Uterus (tissue), 4 donors: ENCODE measurements at places on chromosomes 12 and 14. TPM values are rescaled to one million over a fixed set of nuclear protein-coding genes. Genes with fewer than 3 reads are reported as not detected.

- DNase-seq, result no peak
These were observed 121.6 kb downstream of the GPR135 start for GRCh38 chr14:59343585-59343984.

Gene KCNK10
- not detected for total RNA-seq

Gene ZC2HC1C
- total RNA-seq, result 2.4 TPM

Gene PGF
- total RNA-seq, result 32.4 TPM

Gene ABHD12B
- total RNA-seq, result not detected

DNA sequence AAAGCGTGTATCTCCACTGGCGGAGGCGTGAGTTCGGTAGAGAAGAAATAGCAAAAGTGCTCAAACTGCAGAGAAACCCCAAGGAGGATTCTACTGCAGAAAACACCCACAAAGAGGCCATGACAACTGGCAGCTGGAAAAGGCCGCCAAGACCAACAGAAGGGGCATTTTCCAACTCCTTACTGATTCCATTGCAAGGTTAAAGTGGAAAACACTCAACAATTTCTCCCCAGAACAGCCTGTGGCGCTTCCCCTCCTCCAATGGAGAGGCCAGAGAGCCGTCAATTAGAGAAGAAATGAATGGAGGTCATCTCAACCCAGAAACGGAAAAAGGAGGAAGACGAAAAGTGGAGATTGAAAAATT is 618 bp upstream of the ANKRD52 start:
- no peak for DNase-seq

- DNase-seq, result no peak
These were observed 450.3 kb downstream of the RMST start for GRCh38 chr12:97912943-97913342.

DNA sequence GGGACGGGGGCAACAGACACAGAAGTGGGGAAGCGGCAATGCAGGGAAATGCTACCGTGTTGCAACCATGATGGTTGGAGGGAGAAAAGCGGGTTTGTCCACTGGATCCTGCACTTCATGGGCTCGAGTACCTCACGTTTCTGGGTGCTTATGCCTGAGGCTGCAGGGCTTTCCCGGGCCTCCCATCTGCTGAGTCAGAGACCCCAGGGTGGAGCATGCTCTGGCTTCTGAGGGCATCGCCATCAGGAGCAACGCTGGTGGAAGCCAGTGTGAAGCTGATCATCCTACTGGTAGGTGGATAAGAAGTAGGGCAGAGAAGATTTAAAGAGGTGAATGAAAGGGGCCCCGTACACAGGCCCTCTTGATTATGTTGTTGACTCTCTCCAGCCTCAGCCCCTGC is 5.0 kb upstream of the ADGRD1 start:
- DNase-seq, result no peak

- peak; percentile 75 for DNase-seq
These were observed 4.4 kb downstream of the KMT5A start for GRCh38 chr12:123388177-123388950.

- DNase-seq, result no peak
These were observed 707 bp upstream of the MED6 start for GRCh38 chr14:70601162-70601561.

- peak; percentile 35 for DNase-seq
These were observed 4.5 kb downstream of the DHH start for GRCh38 chr12:49089821-49090773.

GRCh38 chr12:18882690-18883089 is 144.8 kb downstream of the CAPZA3 start:
- DNase-seq, result no peak

Gene MDGA2
- total RNA-seq, result not detected

DNA sequence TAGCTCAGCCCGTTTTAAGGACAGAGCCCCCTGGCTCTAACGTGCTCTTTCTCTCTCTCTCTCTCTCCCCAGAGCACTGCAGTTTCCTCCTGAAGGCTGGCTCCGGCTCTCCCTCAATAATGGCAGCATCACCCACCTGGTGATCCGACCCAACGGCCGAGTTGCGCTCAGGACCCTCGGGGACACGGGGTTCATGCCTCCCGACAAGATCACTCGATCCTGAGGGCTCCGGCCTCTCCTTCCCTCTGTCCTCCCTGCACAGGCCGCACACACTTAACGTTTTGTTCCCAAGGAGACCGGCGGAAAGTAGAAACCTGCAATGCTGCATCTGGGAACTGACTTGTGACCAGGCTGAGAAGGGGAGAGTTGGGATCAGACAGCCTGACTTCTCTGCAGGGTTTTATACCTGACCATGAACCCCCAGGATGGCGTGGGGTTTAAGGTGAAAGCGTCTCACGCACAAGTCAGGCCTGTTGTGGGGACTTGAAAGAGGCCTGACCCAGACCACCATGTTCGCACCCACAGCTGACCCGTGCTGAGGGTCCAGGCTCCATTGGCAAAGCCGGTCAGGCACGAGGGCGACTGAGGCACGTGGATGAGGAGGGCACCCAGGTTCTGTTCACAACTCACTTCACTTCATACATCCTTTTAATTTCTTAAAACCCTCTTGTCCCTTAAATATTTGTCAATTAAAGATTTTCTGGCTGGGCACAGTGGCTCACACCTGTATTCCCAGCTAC is 10.1 kb downstream of the PGAM5 start:
- DNase-seq, result no peak
